ENCODE measurements at places on chromosomes 5 and 9.

GRCh38 chr5:55205001-55205400 lies 22.1 kb downstream of the MCIDAS start:
- no peak for ATAC-seq

DNA sequence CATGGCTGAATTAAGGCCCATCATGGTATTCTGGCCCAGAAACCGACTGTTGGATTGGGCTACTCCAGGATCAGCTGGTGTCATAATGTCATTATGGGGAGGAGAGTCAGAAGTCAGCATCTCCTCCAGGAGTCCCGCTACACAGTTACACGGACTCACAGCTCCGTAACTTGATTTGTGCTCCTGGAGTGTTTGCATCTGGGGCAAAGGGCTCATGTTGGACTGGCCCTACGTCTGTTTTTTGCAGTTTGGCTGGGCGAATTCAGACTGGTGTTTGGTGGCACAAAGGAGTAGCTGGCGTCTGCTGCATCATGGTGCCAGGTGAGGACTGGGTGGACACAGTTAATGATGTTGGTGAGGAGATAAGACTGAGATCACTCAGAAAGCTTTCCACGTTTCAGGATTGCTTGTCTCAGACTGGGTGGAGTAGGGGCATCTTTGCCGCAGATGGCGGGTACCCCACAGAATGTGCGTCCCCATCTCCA lies 31.3 kb downstream of the OR2V1 start:
- ATAC-seq, result no peak

GRCh38 chr5:8730194-8730593 lies 815.7 kb downstream of the SEMA5A start:
- ATAC-seq, result no peak

DNA sequence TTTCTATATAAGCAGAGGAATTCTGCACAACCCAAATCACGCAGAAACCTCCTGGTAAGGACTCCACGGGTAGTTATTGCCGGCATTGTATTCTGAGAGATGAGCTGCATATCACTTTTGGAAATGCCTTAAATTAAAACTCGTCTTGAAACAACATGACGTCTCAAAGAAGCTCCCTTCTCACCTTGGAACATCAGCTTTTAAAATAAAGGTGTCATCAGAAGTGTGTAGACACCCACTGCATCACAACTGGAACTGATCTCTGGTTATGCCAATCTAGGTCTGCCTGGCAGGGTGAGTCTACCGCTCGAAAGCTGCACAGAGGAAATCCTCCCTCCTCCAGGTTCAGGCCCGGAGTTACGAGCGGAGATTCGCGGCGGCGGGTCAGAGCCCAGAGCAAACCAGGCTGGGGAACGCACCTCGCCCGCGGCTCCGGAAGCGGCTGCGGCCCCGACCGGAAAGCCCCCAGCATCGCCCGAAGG lies 974 bp upstream of the SLC12A2 start:
- ATAC-seq, result peak; percentile 60

GRCh38 chr9:112699230-112699629 lies 18.7 kb downstream of the INIP start:
- peak; percentile 62 for ATAC-seq

DNA sequence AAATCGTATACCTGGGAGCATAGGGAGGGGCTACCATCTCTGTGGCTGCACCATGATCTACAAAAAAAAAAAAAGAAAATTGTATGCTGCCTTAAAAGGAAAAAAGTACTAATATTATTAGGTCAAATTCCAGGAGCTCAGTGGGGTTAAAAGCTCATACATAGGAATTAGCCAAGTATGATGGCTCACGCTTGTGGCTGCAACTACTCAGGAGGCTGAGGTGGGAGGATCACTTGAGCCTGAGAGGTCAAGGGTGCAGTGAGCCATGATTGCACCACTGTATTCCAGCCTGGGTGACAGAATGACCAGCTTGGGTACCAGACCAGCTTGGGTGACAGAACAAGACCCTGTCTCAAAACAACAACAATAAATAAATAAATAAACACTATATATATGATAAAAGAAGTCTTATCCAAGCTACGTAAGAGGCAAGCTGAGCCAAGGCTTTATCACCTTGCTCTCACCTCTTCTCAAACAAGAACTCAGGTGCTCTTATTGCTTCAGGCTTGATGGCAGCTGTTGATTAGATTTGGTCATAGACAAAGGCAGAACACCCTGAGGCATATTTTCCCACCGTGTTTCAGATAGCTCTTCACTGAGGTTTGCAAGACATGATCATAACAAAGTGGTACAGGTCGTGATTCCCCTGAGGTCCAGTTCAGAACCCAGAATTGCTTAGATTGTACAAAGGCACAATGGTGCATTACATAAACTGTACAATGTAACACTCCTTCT lies 3.3 kb upstream of the FBXW11 start:
- no peak for ATAC-seq

DNA sequence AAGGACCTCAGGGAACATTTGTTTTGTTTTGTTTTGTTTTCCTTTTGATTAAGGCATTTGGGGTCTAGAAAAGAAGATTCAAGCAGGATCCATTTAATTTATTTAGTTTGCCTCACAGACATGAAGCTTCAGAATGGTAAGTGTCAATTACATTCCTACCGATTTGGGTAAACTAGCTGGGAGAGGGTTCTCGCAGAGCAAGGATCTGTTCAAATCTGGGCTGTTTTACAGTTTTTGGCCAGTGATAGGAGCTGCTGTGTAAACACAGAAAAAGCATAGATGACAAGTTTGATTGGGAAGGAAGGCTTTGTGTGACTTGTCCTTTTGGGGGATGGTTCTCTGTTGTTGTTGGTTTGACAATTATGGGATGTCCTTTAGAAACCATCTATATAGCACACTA lies 470.3 kb upstream of the WWC1 start:
- no peak for ATAC-seq

- ATAC-seq, result no peak
Measured at GRCh38 chr9:125896964-125897363, 149.8 kb downstream of the PBX3 start.

DNA sequence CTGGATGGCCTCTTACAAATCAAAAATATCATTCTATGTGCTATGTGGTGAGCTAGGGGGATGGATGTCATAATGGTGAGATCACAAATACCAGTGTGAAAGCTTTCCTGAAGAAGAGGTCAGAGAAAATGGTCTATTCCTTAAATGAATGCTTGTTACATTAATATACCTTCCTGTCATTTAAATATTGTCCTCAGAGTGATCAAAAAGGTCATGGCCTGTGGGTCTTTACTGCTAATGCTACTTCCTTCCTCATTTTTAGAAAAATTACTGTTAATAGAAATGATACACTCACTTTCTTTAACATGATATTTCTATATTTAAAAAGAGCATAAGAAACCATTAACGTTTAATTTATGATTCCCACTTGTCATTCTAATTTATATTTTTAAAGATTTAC lies 9.7 kb downstream of the OMD start:
- no peak for ATAC-seq
